CD4-positive, alpha-beta T cell treated with Interleukin-2 at 100 ng/mL for 4 hours (primary cell): ENCODE measurements at places on chromosomes 7 and 10.
A peak's percentile ranks its signal among the peaks of the same experiment; 100 is the strongest.

- no peak for DNase-seq
Observed at GRCh38 chr10:69861251-69862240, 59.8 kb downstream of the COL13A1 start.

GRCh38 chr10:54470324-54470631 is 330.8 kb downstream of the PCDH15 start:
- DNase-seq, result no peak

- DNase-seq, result no peak
Observed at GRCh38 chr7:128210590-128211570, 30.2 kb upstream of the LEP start.

- no peak for DNase-seq
Observed at GRCh38 chr10:122029499-122030199, 40.7 kb downstream of the TACC2 start.

DNA sequence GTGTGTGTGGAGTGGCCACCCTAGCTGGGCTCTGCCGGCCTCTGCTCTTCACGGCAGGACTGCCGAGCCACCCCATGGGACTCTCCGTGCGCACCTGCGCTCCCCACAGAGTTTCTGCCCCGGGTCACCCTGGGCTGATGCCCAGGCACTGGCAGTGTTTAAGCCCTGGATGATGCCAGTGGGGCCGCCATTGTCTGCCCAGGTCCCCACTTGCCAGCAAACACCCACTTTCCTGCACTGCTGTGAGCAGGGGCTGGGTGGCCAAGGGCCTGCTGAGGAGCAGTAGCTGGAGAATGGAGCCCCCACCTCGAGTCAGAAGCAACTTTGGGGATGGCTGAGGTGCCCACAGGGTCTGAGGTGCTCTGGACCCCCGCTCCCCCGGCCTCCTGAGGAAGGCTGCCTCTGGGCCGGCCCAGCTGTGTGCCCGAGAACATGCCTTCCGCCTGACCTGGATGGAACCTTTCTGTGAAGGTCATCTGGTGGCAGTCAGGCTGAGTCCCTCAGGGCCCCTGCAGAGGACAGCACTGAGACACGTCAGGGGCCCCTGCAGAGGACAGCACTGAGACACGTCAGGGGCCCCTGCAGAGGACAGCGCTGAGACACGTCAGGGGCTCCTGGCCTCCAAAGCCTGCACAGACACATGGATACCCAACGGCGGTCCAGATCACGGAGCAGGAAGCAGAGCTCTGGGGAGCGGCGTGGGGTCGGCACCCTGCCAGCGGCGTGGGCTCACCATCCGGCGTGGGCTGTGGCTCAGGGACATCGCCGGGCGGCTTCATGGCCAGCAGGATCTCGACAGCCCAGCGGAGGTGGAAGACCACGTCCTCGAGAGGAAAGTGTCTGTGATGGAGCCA is 62.0 kb downstream of the CFAP46 start:
- DNase-seq, result no peak

- DNase-seq, result no peak
Observed at GRCh38 chr10:30488316-30488715, 54.3 kb downstream of the MAP3K8 start.

DNA sequence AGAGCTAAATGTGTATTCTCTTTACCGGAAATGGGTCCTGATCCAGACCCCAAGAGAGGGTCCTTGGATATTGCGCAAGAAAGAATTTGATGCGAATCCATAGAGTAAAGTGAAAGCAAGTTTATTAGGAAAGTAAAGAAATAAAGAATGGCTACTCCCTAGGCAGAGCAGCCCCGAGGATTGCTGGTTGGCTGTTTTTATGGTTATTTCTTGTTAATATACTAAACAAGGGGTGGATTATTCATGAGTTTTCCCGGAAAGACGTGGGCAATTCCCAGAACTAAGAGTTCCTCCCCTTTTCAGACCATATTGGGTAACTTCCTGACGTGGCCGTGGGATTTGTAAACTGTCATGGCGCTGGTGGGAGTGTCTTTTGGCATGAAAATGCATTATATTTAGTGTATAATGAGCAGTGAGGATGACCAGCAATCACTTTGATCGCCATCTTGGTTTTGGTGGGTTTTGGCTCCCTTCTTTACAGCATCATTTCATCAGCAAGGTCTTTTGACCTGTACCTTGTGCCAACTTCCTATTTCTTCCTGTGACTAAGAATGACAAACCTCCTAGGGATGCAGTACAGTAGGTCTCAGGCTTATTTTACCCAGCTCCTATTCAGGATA is 60.4 kb downstream of the ARL4A start:
- DNase-seq, result no peak

DNA sequence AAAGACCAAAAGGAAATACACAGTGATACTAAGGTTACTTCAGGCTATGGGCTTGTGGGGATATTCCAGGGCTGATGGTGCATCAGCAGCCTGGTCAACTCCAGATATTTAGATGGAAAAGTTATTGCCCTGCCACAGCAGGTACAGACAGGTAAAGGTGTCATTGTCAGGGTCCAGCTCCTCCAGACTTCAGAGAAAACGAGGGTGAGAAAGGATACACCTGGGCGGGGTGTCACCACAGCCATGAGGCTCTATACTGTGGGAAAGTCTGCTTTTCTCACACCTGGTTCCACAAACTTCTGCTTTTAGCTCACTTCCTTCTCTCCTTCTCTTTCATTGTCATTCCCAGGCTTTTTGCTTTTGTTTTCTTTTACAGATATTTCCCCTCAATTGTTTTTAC is 2.0 kb upstream of the C10orf120 start:
- no peak for DNase-seq

DNA sequence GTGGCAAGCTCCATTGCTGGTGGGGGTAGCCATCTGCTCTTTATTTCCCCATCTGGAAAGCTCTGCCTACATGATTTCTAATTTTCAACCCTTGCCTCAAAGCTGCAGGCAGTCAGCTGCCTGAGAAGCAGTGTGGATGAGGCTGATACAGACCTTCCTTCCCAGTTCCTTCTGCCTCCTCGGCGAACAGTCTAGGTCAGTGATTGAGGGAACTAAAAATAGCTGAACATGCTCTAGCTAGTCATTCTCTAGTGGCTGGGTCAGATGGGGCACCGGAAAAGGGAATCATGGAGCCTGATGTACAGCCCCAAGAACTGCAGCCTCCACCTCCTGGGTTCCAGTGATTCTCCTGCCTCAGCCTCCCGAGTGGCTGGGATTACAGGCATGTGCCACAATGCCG is 48.7 kb downstream of the NAMPT start:
- no peak for DNase-seq

GRCh38 chr7:155739538-155740143 is 72.6 kb downstream of the SHH start:
- no peak for DNase-seq

GRCh38 chr7:52475001-52475582 is 560.3 kb upstream of the POM121L12 start:
- no peak for DNase-seq

DNA sequence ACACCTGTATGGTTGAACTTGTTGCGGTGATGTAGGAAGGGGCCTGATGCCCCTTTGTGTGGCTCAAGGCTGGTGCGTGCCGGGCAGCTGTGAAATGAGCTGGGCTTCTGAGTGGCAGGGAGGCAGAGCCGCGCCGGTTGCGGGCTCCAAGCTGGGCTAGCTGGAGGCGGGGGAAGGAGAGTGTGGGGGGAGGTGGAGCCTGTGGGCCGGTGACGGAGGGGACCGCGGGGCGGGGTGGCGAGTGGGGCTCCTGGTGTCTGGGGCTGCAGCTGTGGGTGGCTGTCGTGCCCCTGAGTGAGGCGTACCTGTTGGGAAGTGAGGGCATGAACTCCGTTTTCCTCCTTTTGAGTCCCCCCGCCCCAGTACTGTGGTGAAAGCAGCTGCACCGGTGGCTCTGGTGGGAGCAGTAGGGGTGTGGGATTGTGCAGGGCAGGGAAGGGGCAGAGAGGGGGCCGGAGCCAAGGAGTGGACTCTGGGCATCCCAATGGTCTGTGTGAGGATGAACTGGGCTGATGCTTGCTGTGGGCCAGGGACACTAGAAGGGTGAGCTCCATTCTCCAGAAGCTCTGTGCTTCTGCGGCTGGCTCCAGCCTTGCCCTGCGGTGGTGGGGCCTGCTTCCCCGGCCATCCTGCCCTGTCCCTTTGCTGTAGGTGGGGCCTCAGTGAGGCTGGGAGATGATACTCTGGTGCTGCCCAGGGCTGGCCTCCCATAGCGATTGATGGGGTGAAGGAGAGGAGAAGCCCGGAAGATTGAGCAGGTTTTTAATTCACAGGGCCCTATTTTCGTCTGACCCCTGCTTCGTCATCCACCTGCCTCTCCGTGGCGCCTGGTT is 41.7 kb downstream of the INPP5A start:
- DNase-seq, result no peak

GRCh38 chr7:129202058-129202777 is 13.8 kb downstream of the SMO start:
- no peak for DNase-seq

DNA sequence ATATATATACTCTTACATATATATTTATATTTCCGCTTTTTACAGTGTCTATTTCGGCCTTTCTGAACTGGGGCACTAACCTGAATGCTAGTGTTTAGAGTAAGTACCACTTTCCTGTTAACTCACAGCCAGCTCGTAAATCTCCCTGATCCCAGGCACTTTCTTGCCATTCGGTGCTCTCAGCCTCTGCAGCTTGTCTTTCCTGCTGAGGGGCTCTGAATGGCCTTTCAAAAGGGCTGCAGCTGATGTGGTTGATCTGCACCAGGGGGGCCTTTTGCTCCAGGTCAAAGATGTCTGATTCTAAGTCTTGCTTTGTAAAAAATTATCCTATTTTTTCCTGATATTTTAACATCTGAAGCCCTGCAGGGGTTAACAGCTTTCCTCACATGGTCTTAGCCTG is 25.5 kb upstream of the HPS1 start:
- DNase-seq, result no peak

GRCh38 chr10:287814-288213 is 152.6 kb downstream of the ZMYND11 start:
- DNase-seq, result no peak

DNA sequence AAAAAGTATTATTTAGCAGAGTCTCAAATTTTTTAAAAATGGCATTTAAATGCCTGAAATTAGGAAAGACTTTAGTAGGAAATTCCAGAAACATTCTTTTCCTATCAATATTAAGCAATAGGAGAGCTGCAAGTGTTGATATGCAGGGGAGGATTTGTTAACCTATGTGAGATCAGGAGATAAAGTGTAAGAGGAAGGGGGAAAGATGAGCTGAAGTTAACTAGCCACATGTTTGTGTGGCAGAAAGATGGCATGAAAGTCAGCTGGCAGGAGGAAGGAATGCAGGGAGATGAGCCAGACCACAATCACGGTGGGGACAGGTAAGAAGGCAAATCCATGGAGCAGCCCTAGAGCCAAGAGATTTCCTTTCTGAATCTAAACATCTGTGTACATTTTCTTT is 303.6 kb downstream of the MAGI2 start:
- no peak for DNase-seq

- DNase-seq, result no peak
Observed at GRCh38 chr10:77164616-77165311, 472.8 kb downstream of the KCNMA1 start.

DNA sequence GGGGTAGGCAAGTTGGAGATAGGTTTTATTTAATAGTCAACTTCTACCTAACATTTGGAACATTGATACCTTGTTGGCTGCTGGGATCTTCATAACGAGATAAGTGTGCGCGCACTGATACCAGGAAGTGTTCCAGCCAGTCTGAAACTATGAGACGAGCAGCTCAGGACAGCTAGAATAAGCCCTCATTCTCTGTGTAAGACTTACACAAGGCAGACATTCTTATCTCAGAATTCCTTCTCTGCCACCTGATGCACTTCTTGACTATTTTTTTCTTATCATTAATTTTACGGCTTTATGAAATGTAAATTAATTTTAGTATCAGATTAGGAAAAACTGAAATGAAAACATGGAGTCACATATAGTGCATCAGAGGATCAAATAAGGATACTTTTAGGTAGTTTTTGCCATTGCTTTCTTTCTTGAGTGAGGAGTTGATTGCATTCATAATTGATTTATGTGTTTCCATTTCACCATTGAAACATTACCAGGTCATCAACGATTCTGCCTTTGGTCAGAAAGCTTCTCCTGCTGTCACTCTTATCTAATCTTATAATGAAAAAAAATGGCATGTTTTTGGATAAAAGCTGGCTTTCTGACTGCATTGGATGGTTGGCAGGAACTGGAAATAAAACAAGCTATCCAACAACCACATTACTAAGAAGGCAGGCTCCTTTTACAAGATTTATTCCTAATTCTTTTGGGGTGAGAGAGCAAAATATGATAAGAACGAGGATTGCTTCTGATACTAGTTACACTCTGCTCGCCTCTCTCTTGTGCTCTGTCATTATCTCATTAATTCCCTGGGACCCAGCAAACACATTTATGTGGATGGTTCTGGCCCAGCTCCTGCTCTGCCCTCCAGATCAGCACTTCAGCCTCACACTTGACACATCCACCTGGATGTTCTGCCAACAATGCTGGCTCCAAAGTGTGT is 40.4 kb upstream of the ABCB5 start:
- no peak for DNase-seq

DNA sequence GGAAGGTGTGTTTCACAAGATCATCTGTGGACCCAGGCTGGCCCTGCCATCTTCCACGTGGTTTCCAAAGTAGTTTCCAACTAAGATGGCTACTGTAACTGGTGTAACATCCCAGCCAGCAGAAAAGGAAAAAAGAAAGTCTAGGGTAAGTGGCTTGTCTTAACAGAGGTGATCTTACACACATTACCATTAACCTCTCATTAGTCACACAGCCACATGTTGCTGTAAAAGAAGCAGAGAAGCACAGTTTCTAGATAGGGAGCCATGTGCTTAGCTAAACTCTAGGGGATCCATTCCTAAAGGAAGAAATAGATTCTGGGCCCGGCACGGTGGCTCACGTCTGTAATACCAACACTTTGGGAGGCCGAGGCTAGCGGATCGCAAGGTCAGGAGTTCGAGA is 54.3 kb downstream of the ZNF438 start:
- DNase-seq, result no peak

GRCh38 chr10:79397051-79397450 is 48.4 kb downstream of the ZCCHC24 start:
- no peak for DNase-seq

GRCh38 chr10:93061594-93062513 is 1.3 kb downstream of the CYP26C1 start:
- no peak for DNase-seq

DNA sequence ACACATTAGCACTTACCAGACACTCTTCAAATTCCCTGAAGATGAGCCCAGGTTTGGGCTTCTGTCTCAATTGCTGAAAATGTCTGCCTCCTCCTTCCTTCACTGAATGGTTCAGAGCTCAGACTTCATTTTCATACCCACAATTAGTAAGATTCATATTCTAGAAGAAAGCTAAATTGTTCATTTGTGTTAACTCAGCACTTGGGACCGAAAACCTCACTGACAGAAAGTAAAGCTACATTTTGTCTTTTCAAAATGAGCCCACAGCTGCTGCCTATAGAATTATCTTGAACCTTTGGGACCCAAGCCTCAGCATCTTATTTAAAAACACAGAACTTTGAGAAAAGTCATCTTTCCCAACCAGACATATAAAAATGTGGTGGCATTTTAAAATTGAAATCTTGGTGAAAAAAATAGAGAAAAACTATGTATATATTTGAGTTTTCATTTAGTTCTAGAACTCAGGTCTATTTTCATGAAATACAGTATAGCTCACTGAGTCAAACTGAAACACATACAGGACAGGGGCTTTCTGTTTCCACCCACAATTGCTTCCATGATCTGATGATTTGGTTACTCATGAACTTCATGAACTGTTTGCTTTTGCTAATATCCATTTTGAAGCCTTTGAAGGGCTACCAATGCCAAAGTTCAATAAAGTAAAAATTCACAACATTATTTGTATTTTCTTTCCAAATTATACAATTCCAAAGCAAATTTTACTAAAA is 119.1 kb upstream of the PFKP start:
- no peak for DNase-seq

- peak; percentile 29 for DNase-seq
Observed at GRCh38 chr10:62761115-62761514, 43.4 kb upstream of the ADO start.
